Gastrocnemius medialis (tissue), 4 donors: ENCODE measurements at places on chromosomes 2 and 18.
A peak's percentile ranks its signal among the peaks of the same experiment; 100 is the strongest.

DNA sequence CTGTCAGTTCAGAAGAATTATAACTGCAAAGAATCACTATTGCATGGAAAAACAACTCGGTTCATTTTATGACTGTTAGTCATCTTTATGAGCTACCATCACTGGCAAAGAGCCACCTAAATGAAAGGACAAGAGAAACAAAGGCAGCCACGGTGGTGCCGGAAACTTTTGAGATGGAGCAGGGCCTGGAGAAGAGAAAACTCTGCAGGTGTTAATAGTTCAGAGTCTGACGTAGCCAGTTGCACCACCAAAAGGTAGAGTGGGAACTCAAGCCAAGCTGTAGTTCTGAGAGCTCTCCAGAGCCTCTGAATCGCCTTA is 110.9 kb downstream of the FTCDNL1 start:
- no peak for DNase-seq

GRCh38 chr2:1493431-1494126 is 80.3 kb downstream of the TPO start:
- DNase-seq: no peak

DNA sequence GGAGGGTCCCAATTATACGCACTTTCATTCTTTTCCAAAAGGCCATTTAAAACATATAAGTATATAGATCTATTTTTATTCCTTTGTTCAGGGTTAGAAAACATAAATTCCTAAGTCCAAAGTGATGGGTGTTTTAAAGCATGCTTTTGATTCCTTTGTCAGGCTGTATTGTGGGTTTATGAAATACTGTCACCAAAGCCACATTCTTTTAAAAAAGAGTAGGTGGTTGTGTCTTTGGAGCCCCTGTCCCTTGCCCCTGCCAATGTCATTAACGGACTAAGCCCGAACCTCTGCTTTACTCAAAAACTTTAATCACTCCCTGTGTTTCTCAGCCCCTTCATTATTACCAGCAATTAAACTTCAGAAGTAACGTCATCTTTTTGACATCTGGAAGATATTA is 104.9 kb upstream of the APCDD1 start:
- no peak for DNase-seq

GRCh38 chr2:133598769-133599168 is 30.5 kb upstream of the NCKAP5 start:
- DNase-seq: no peak

DNA sequence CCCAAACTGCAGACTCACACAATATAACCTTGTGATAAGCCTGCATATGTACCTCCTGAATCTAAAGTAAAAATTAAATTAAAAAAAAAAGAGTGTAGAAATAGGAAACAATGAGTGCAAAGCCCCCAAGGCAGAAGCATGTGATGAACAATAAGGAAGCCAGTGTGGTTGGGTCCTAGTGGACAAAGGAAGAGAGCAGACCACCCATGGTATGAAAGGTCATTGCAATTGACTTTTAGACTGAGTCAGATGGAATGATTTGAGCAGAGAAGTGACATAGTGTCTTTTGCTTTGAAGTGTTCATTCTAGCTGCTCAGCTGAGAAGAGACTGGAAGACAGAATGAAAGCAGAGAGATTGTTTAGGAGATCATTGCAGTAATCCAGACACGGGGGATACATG is 417.1 kb downstream of the RAD51AP2 start:
- no peak for DNase-seq

GRCh38 chr2:225083276-225083675 is 41.0 kb upstream of the DOCK10 start:
- no peak for DNase-seq

- no peak for DNase-seq
These were observed 61.4 kb downstream of the BCL2L11 start for GRCh38 chr2:111182121-111182520.

GRCh38 chr2:95346231-95346737 is 49.1 kb downstream of the KCNIP3 start:
- DNase-seq: no peak

DNA sequence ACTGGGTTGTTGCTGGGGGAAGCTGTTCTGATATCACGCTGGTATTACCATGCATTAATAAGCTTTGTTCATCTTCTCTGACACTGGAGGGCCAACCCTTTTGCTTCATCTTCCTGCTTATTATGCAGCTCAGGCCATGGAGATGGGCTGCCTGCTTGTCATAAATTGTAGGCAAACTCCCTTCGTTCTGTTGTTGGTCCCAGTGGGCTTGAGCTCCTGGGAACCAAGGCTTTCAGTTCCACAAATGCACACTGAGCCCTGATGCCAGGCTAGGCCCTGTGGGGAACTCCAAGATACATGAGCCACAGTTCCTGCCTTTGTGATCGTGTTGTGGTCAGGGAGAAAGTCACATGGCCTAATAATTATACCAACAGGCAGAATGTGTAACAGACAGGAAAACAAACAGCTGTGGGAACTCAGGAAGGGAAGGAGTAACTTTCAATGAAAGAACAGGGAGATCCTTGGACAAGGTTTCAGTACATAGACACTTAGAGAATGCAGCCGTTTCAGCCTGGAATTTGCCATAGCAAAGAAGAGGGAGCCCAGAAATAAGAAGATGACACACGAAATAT is 49.0 kb upstream of the BCL2L11 start:
- DNase-seq: no peak

DNA sequence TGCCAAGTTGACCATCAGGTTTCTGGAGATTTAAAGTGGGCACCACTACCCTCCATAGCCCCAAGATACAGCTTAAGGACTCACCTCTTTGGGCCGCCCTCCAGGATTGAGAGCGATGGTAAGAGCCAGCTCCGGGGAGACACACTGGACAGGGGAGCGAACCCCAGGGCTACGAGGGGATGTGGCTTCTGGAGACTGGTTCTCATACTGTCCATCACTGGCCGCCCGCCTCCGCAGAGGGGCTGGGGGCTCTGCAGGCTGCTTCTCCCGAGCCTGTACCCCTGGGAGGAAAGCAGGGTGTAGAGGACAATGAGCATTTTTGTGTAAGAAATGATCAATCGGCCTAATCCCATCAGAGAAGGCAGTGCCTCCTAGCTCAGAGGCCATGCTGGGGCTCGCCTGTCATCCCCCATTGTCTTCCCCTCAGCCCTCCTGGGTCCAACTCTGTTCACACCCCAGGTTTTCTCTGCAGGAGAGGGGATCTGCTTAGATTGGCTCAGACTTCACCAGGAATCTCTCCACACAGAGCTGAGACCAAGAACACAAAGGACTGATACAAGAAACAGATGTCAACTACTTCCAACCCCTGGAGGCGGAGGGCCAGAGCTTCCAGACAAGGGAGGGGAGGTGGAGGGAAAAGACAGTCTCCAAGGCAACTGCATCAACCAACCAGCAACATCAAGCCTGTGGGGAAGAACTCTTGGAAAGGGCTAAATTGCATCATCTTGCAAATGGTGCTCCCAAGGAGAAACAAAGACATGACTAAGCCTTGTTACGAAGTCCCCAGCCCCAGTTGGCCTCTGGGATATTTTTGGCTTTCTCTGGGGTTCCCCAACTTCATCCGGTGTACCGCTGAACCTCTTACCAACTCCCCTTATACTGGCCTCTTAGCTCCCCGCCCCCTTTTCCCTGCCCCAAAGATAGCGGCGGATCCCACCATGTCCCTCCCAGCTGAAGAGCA is 166.6 kb downstream of the TNS1 start:
- peak; percentile 59 for DNase-seq

- DNase-seq: no peak
These were observed 47.7 kb downstream of the TTC21B start for GRCh38 chr2:165905854-165906253.

DNA sequence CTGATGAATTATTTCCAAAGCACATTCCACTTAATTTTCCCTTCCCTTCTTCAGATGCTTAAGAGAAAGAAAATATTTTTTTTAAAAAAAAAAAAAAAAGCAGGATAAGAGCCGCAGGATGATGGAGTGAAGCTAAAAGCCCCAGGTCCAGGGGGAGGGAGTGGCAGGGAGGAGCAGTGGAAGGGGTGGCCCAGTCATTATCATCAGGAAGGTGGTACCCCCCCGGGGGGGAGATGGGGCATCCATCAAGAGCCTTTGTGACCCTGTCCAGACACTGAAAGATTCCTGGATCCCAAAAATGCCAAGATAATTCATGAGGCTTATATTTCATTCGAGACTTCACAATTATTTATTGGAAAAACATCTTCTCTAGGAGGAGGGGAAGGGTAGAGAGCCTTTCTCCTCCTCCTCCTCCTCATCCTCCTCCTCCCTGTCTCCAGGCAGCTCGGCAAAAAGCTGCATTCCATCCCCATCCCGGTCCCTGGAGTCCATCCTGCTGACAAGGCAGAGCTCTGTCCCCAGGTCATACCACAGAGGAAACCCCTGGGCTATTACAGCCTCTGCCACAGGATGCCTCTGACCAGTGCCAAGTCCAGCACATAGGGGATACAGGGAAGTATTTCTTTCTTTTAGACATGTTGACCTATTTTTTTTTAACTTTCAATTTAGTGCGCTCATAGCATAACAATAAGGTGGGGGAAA is 125.3 kb downstream of the TWIST2 start:
- DNase-seq: no peak

DNA sequence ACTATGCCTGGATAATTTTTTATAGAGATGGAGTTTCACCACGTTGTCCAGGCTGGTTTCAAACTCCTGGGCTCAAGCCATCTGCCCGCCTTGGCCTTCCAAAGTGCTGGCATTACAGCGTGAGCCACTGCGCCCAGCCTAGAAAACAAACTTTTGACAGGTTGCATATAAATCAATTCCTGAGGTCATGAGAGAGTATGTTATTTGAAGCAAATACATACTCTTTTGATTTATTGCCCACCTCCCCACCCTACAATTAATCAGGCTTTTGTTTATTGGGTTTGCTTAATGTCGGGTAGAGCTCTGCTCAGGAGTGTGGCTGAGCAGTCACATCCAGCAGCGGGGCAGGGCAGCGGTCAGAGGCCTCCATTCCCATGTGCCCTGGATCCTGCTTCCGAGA is 37.9 kb upstream of the ASB1 start:
- DNase-seq: no peak

GRCh38 chr2:196798980-196799379 is 503 bp downstream of the GTF3C3 start:
- no peak for DNase-seq

DNA sequence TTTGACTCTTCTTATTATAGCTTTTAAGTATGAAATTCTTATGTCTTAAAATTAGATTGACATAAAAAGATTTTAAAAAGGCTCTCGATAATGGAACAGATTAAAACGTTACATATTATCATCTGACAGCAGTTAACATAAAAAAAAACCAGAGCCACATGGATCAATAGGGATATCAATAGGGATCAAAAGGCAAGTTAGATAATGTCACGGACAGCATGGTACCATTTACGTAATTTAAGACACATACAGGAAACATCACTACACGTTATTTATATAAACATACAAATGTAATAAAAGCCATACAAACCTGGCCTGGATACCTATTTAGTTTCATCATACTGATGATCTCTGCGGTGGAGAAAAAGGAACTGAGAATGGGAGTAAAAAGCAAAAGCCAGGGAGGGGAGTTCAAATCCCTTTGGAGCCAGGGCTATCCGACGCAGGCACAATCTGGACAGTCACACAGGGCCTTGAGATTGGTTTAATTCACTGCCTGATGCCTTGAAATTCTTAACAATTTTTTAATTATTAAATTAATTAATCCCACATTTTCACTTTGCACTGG is 227.2 kb downstream of the AFF3 start:
- DNase-seq: no peak

- DNase-seq: no peak
These were observed 310.2 kb upstream of the STON1 start for GRCh38 chr2:48219555-48220436.

DNA sequence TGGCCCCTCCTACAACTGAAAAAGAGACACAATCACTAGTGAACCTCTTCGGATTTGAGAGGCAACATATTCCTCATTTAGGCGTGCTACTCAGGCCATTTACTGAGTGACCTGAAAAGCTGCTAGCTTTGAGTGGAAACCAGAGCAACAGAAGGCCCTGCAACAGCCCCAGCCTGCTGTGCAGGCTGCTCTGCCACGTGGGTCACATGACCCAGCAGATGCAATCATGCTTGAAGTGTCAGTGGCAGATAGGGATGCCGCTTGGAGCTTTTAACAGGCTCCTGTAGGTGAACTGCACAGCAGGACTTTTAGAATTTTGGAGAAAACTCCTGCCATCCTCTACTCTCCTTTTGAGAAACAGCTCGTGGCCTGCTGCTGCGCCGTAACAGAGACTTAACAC is 578.6 kb upstream of the RAB6C start:
- no peak for DNase-seq

DNA sequence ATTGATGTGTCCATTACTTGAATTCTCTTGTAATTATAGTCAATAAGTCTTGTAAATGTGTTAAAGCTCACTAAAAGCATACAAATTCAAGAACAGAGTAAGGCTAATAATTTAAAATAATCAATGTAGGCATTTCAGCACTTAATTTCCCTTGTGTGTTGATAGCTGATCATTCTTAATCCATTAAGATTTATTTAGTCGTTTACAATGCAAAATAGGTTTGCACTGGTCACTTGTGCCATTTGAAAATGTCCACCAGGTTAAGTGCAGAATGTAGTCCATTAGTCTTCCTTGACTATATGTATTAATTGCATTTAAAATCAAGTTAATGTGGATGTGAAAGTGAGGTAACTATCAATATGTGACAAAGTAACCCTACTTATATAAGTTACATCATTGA is 39.4 kb downstream of the ZNF407 start:
- no peak for DNase-seq
